ENCODE measurements at places on chromosomes 5 and 9. TPM values are rescaled to one million over a fixed set of nuclear protein-coding genes. Genes with fewer than 3 reads are reported as not detected.

DNA sequence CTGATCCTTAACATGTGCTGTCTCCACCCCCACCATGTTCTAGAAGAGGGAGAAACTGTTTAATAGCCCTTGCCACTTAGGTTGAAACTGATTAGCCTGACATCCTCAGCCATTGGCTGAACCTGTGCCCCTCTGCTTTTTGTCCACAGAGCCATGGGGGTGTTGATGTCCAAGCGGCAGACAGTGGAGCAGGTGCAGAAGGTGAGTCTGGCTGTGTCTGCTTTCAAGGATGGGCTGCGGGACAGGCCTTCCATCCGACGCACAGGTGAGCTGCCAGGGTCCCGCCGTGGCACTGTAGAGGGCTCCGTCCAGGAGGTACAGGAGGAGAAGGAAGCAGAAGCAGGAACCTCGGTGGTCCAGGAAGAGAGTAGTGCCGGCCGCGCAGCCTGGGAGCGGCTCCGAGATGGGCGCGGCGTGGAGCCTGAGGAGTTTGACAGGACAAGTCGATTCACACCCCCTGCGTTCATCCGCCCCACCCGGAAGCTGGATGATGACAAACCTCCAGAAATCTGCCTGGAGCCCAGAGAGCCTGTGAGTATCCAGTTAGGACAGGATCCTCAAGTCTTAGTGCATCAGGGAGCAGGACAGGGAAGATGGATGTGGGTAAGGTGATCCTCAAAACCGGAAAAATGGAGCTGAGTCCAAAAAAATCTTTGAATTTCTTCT lies 13.2 kb downstream of the PHF24 start:
- no peak for DNase-seq

GRCh38 chr9:7121664-7122063 lies 363.9 kb downstream of the KDM4C start:
- DNase-seq = no peak

PTGDS gene
- 249 TPM for total RNA-seq

DNA sequence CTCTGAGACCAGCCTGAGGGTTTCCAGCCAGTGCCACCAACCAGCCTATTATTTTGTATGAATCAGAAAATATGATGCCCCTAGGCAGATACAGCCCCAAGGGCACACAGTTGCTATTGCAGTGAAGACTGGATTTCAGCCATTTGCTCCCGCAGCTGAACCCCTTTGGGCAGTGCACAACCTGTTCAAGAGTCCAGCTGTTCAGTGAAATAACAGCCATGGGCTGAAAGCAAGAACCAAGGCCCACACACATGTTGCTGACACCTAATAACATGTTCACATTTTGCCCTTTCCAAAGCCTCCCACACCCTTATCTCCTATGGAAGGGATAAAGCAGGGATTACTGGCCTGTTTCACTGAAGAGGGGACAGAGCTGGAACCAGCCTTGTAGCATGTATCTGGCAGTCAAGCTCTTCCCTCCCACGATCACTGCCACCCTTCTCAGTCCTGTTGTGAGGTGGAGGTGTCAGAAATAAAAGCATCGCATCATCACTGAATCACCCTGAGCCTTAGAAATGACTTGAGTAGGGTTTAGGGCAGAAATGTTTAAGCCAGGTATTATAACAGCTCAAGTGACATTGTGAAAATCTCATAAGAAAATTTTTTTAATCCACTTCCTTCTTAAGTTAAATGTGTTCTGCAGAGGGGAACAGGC lies 137.1 kb upstream of the FSTL4 start:
- no peak for DNase-seq

DNA sequence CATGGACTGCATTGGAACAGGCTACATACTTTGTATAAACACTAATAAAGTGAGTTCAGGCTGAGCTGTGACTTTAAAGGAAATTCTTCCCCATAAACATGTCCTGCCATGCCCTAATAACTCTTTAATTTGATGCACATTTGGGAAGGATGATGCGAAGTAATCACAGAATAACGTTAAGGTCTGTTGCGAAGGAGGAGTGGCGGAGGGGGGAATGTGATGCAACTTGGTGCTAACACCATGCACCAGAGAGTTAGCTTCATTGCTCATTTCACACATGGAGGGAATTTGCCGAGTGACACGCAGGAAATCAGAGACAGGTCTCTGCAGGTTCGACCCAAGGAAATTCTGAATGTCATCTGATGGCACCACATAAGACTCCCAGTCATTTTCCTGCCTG lies 32.9 kb downstream of the SLIT3 start:
- no peak for DNase-seq

- no peak for DNase-seq
Measured at GRCh38 chr5:15606197-15606596, 106.2 kb downstream of the FBXL7 start.

GRCh38 chr5:180193749-180194375 lies 15.1 kb downstream of the RASGEF1C start:
- DNase-seq = peak; percentile 62

GRCh38 chr5:150948539-150948938 lies 43.8 kb upstream of the ZNF300 start:
- DNase-seq = no peak

DNA sequence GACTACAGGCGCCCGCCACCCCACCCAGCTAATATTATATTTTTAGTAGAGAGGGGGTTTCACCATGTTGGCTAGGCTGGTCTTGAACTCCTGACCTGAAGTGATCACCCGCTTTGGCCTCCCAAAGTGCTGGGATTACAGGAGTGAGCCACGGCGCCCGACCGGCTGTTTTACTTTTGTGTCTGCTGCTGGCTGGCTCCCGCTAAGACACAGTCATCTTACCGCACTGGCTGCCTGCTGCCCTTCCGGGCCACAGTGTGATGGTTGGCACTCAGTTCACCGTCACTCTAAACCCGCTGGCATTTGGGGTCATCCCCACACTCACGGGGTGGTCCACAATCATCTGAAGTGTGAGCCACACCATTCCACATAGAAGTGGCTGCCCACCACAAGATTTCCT lies 93.7 kb downstream of the WDR41 start:
- DNase-seq = no peak

DNA sequence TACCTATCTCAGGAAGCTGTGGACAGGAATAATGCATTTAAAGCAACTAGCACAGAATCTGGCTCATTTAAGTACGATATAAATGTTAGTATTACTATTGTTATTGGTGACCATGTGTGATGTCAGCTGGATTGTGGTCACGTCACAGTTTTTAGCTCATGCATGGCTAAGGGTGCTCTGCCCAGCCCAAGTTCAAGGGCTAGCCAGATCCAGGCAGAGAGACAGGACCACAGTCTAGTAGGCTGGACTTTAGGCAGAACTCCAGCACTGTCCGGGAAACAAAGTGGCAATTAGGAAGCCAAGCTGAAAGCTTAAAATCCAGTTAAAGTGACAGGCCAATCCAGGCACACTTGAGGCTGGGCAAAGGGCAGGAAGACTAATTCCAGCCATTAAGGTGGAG lies 273.6 kb downstream of the ADAMTSL1 start:
- DNase-seq = no peak

ZNF169 gene
- 4.6 TPM for total RNA-seq

DNA sequence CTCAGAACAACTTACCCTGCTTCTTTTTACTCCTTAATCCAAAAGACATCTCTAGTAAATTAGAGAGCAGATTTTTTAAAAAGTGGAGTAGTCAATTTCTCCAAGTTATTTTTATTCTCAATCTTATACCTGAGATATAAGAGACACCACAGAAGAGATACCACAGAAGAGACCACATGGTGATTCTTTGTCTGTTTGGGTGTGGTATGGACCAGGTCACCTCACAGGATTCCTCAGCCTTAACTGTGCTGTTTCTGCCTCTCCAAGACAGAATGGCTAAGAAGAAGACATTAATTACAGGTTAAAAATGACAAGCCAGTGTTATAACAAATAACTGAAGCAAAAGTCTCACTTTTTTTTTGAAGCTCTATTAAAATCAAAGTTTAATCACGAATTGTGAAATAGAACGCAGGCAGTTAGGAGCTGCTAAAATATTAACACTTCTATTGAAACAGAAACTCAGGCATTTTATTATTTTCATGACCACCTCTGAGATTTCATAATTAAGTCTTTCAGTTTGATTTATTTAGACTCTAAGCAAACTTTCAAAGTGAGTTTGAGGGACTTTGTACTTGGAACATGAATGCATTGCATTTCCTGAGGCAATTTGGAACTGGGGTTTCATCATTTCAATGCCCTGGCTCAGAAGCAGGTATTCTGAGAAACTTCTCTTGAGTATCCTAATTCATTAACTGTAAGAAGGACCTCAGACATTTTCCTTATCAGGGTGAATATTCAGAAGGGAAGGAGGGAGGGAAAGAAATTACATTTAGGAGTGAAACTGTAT lies 280.7 kb downstream of the KCTD16 start:
- no peak for DNase-seq

DNA sequence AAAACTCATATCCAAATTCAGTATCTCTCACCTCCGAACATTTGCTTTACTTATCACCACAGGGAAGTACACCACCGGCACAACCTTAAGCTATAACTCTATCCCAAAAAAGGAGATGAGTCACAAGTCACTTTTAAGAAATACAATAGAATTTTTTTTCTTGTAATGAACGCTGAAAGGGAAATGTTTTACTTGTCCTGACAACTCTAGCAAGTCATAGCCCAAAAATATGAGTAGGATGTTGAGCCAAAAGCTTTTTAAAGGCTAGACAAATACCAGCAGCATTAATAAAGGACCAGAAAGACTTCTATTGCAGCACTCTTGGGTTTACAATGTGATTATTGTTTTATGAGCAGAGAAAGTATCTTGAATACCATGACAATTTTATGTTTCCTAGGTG lies 147.3 kb upstream of the FST start:
- no peak for DNase-seq

DNA sequence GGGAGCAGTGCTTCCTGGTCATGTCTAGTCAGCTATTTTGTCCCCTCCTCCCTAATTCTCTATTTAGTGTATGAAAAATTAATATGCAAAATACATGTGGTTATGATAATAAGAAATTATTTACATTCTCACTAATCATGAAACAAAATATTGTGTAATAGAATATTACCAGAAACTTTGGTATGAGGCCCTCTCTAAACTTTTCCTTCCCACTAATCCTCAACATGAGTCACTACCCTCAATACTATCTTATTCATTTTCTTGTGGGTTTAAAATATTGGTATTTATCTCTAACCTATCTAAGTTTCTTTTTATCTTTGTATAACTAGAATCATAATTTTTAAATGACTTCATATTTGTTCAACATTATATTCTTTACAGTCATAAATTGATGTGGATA lies 545.9 kb upstream of the PTPRD start:
- no peak for DNase-seq

GRCh38 chr9:105979290-105979689 lies 284.9 kb downstream of the TMEM38B start:
- no peak for DNase-seq

SMIM33 gene
- total RNA-seq = not detected

IL13 gene
- not detected for total RNA-seq

GRCh38 chr9:34127035-34127948 lies 794 bp upstream of the DCAF12 start:
- no peak for DNase-seq

DNA sequence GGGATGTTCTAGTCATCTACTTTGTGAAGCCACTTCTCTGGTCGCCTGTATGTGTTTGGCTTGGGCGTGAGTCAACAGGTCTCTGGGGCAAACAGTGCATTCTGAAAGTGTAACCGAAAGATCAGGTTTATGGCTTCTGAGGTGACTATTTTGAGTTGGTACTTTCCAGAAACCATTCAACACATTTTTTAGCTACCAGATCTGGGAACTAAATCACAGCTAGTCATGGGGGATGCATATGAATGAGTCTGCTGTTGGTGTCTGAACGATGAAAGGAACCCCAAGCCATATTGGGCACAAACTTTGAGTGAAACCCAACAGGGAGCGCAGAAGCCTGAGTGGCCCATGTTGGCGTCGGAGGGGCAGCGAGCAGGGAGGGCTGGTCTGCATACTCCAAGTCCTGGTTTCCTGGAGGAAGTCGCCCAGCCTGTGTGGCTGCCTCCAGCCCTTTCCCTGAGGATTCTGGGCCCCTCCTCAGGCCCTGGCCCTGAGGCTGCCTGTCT lies 35.3 kb downstream of the UBE2QL1 start:
- DNase-seq = no peak

DNA sequence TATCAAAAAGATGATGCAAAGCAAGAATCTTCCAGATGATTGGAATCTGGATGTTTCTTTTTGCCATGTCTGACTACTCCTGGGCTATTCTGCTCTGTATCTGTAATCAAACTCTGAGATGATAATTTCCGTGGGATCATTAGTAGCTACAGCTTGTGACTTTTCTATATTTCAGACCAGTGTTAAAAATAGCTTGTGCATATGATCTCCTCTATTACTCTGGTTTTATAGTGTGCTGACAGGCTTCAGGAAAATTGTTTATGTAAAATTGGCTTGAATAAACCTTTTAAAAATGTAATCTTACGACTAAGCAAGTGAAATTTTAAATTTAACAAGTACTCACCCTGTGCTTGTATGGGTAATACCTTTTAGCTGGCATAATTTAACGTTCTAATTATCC lies 40.4 kb downstream of the NAA35 start:
- DNase-seq = no peak

GRCh38 chr9:109436071-109436470 lies 62.0 kb downstream of the PTPN3 start:
- DNase-seq = no peak

GRCh38 chr5:18305288-18305924 lies 671.1 kb downstream of the TAF11L14 start:
- no peak for DNase-seq

DNA sequence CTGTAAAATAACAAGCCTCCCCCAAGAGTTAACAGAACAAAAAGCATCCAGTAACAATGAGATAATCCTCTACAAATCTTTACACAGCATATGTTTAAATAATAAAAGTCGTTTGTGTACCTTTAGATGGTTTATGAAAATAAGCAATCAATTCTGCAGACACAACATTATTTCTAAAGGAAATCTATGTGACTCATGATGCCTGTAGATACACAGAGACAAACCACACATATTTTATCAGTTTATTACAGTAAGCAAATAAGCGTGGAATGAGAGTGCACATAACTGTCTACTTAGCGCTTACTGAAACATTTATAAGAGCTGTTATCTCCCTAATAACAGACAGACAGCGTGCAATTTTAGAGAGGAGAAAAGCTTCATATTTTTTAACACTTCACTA lies 243.6 kb downstream of the AP3B1 start:
- DNase-seq = no peak

DNA sequence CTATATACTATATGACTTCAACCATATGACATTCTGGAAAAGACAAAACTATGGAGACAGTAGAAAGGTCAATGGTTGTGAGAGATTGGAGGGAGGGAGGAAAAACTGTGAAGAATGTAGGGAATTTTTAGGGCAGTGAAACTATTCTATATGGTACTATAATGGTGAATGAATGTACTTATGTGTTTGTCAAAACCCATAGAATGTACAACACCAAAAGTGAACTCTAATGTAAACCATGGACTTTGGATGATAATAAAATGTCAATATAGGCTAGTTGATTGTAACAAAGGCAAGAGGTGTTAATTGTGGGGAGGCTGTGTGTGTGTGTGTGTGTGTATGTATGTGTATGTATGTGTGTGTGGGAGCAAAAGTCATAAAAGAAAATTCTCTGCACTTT lies 10.8 kb upstream of the STOM start:
- DNase-seq = no peak

All from mesenteric fat pad (tissue), 1 donor.